ENCODE measurements at places on chromosomes 4 and X.

DNA sequence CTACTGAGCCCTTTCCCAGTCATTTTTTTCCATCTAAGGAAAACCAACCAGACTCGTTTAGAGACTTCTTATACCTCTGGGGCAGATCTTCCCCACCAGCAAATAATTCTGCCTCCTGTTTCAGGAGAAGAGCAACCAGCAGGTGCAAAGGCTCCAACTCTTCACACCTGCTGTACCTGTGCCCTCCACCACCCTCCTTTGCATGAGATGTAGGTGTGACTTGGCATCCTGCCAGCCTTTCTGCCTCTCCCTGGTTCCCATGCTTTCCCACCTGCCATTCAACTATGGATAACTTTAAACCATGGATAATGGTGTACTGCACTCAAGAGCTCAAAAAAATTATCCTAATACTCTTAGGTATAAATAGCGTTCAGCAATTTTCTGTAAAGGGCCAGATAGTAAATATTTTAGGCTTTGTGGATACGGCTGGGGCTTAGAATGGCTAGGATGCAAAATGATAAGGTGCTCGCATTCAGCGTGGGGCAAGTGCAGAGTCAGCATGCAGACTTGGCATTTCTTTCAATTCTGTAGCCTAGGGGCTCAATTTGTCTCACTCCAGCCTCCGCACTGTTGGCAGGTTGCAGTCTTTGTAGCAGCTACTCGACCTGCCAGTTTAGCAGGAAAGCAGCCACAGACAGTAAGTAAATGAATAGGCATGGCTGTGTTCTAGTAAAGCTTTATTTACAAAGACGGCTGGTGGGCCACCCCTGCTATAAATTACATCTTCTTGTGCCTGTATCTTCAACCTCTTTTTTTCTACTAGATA is 79.8 kb downstream of the HCCS start:
- DNase-seq, result no peak

GRCh38 chrX:100600758-100601157 is 16.0 kb downstream of the TNMD start:
- DNase-seq, result no peak

DNA sequence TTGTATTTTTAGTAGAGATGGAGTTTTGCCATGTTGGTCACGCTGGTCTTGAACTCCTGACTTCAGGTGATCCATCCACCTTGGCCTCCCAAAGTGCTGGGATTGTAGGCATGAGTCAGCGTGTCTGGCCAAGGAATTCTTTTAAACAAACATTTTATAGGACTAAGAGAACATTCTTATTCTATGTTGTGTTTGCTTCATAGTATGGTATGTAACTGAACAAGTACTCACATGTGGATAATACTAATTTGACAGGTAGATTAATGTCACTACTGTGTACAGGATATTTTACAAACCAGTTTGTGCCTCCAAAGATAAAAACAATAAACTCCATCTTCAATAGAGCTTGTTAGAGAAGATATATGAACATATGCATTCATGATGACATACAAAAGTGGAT is 1353.4 kb downstream of the PCDH7 start:
- DNase-seq, result no peak

GRCh38 chr4:57865264-57865663 is 755.1 kb upstream of the IGFBP7 start:
- no peak for DNase-seq

- no peak for DNase-seq
Observed at GRCh38 chr4:19683426-19683825, 568.3 kb upstream of the SLIT2 start.

GRCh38 chr4:142952821-142953580 is 106.9 kb upstream of the INPP4B start:
- DNase-seq, result no peak

- no peak for DNase-seq
Observed at GRCh38 chrX:119252716-119253115, 16.6 kb downstream of the PGRMC1 start.

DNA sequence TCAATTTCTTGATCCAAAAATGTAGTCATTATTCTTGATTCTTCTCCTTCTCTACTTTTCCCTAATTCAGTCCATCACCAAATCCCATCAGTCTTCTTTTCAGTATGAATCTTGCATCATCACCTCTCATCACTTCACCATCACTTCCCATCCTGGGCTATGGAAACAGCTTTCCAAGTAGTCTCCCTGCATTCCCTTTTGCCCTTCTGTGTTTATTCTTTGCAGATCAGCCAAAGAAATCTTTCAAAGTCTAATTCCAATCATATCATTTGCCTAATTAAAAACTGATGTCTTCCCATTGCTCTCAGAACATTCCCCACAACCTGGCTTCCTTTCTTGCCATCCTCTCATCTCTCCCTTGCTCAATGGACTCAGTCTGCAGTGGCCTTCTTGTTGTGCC is 201.7 kb upstream of the ADAMTS3 start:
- no peak for DNase-seq

DNA sequence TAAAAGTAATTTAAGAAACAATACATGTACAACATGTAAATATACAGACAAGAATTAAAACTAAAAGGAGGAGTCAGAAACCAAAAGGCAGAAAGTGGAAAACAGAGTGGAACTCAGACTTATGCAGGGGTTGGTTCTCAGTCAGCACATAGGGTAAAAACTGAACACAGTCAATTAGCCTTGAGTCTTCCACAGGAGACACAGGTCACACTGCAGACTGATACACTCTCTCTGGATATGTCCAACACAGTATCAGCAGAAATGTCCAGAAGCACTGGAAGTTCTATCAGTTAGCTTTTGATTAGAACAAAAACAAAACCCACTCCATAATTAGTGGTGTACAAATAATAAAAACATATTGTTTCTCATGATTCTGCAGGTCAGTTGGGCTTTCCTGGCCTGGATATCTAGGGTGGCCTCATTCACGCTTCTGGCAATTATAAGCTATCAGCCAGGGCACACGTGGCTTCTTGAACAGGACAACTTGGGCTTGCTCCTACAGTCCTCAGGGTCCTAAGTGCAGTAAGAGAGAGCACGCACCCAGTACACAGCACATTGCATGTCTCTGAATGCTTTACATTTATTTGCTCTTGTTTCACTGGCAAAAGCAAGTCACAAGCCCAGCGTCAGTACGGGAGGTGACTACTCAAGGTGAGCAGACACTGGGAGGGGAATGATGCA is 21.6 kb downstream of the TEC start:
- no peak for DNase-seq

DNA sequence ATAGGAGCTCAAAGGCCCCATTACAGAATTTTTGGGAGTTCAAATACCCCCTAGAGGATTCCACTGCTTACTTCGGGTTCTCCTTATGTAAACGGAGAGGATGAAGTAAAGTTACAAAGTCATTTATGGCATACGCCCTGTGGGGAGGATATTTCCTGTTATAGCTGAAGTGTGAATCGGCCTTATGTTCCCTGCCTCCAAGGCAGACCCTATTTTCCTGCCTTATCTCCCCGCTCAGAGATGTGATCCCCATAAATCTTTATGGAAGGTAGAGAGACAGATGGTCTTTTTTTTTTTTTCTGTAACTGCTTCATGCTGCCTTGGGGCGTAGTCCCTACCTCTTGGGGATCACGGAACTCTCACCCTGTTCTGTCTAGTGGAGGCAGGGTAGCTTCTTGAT is 56.0 kb upstream of the DHX15 start:
- DNase-seq, result no peak

GRCh38 chr4:113031212-113031611 is 18.2 kb upstream of the ANK2 start:
- DNase-seq, result no peak

- DNase-seq, result no peak
Observed at GRCh38 chr4:37762294-37762990, 64.0 kb upstream of the PGM2 start.

DNA sequence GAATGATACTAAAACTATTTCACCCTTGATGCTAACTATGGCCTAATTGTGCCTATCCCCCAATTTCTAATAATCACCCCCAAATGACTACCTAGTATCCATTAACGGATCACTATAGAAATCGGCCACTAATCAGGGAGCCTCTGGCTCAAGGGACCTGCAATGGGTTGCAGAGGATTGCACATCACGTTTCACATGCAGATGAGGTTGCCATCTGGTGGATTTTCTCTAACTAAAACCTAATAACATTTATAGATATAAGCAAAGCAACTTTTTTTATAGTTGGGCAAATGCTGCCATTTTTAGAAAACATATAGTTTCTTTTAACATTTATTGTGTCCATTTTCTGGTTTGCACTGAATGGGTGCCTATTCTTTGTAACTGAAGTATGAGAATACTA is 28.3 kb upstream of the ALG13 start:
- no peak for DNase-seq

- no peak for DNase-seq
Observed at GRCh38 chr4:137768196-137768595, 235.9 kb upstream of the PCDH18 start.

DNA sequence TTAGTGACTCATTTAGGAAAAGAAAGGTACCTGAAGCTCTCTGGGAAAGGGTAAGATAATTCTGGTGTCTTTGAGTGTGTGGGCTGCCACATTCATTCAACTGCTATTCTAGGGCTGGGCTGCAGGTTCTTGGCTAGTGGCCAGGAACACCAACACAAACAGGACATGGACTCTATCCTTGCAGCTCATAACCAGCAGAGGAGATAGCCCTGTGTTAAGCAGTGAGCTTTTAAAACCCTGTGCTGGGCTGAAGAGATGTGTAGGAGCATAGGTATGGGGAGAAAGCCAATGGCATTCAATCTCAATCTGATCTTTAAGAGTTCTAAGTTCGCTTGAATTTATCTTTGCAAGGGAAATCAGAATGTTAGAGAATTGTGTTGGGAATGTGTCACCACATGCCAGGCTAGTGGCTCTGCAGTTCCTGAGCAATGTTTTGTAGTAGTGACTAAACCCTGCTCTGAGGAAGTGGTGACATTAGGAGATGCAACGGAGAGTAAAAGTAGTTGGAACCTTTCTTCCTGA is 39.2 kb downstream of the SGMS2 start:
- DNase-seq, result no peak

GRCh38 chr4:106315476-106315967 is 487 bp downstream of the TBCK start:
- no peak for DNase-seq

DNA sequence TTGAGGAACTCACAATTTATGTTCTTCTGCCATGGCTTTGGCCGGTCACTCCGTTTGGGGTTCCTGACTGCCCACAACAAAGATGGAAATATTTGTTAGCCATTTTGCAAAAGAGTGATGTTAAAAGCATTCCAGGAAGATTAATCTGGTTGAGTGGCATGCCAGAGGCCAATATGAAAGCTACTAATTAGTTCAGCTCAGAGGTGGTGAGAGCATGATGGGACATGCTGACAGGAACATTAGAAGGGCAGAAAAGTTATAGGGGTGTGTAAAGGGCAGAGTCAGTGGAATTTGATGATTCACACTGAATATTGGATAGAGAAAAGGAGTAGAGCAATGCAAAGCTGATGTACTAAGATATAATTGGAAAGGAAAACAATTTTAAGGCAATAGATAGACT is 94.4 kb downstream of the TLL1 start:
- no peak for DNase-seq

- DNase-seq, result no peak
Observed at GRCh38 chr4:656436-657337, 17.4 kb downstream of the ATP5ME start.

GRCh38 chrX:118212817-118213183 is 96.2 kb upstream of the KLHL13 start:
- DNase-seq, result no peak

DNA sequence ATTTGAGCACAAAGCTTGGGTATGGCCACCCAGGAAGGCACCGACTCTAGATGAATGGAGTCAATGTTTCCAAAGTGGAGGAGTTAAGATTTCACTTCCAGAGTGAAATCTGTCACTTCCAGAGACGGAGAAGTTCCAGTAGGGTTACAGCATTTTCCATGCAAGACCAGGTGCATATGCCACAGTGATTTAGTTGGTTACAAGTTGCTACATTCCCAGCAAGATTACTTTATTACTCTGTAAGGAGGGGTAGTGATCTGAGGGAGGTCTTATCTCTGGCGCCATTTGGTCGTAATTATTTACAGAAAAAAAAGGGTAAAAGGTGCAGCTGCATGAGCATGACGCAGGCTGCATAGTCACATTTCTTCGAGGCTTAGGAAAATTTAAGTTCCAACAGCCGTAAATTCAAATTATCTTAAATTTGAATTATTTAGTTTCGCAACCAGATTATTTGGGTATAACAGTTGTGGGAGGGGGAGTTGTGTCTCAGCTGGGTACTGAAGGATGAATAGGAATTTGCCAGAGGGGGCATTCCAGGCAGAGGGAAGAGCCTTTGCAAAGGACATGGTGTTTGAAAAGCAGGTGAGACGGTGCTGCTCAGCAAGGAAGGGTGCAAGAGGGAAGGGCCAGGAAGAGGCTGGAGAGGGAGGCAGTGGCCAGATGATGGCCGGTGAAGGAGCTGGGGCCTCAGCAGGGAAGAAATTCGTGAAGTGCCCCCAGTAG is 17.4 kb upstream of the AFAP1 start:
- DNase-seq, result no peak

DNA sequence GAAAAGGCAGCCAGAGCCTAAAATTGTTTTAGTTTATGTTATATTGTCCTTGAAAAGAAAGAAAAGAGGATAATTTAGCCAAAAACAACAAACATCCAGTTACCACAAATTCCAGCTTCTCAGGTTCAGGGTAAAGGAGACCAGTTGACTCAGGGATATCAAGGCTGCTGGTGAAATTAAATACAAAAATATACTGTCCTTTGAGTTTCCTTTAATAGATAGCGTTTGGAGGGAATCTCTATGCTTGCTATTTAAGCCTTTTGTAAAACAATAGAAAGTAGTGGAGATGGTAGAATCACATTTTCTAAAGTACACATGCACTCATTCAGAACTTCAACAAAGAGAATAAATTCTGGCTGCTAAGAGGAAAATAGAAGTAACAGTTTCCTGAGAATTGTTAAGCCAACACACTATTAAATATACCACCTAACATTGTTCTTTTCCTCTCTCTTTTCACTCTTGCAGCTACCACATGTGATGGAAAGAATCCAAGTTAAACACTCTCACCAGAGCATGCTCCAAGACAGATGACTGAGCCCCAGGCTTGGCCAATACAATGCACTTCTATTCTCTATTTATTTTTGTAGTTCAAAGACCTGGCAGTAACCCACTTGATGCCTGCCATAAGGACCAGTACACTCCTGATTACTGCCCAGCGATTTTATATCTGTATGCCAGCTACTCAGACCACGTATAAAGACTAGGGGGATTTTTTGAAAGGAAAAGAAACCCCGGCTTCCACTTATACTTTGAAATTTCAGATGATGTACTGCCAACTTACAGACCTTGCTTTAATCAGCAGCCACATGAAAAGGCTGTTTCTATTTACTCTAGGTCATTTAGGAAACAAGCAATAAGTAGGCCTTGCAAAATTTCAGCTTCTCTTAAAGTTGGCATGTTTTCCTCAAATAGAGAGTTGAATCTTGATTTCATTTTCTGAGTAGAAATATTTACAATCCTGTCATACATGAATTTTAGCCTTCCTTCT is 756.9 kb downstream of the FAT4 start:
- DNase-seq, result no peak

- DNase-seq, result no peak
Observed at GRCh38 chr4:159219862-159220261, 117.0 kb downstream of the RAPGEF2 start.

Data from activated CD4-positive, alpha-beta T cell treated with anti-CD3 and anti-CD28 coated beads for 24 hours (primary cell).